ENCODE measurements at places on chromosomes 7 and 10.

DNA sequence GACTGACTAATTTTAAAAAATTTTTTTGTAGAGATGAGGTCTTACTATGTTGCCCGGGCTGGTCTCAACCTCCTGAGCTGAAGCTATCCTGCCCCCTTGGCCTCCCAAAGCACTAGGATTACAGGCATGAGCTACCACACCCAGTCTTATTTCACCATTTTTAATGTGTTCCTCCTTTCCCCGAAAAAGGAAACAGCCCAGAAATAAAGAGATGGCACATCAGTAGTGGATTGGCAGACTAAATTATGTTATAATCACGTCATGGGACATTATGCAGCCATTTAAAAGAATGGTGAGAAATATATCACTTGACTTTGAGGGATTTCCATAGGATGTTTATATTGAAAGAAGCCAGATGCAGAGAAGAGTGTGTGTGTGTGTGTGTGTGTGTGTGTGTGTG is 40.5 kb downstream of the CAPZA2 start:
- no peak for DNase-seq

DNA sequence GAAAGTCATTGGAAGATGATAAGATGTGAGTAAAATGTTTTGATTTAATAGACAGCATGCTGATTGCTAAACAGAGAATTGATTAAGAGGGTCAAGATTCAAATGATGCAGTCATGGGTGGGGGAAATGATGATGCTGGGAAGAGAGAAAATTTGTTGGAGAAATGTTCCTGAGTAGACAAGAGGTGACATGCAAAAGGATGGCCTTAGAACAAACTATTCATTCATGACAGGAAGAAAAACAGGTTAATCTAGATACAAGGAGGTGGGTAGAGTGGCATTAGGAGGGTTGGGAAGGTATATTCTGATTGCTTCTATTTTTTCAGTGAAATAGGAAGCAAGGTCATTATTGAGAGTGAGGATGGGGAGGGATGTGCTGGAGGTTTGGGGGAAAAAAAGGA is 146.7 kb downstream of the SEM1 start:
- no peak for DNase-seq

DNA sequence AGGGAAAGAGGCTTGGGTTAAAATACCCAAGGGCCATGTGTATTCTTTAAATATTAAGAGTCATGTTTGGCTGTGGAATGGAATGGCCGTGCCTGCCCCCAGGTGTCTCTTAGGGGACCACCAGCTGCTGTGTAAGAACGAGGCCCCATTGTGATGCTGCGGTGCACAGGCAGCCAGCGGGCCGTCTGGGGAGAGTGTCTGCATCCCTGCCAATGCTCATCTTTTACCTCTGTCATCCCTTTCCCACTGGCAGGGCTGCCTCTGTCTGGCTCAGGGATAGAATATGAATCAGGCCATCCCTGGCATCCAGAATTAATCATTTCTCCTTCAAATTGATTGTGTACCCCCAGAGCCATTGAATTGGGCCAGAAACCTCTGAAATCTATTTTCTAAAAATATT is 137.8 kb upstream of the GALNT17 start:
- DNase-seq: no peak

GRCh38 chr10:93071674-93072224 is 1.9 kb upstream of the CYP26A1 start:
- no peak for DNase-seq
